ENCODE measurements at places on chromosomes 1 and 21. TPM values are rescaled to one million over a fixed set of nuclear protein-coding genes. Genes with fewer than 3 reads are reported as not detected.

The SPATA45 gene
- polyA plus RNA-seq = 0.24 TPM

The RXFP4 gene
- polyA plus RNA-seq = not detected

The KCNJ9 gene
- polyA plus RNA-seq = 0.05 TPM

The PTPN14 gene
- polyA plus RNA-seq = 12.8 TPM

The KRTAP13-2 gene
- polyA plus RNA-seq = not detected
